ENCODE measurements at places on chromosomes 1 and 21.

DNA sequence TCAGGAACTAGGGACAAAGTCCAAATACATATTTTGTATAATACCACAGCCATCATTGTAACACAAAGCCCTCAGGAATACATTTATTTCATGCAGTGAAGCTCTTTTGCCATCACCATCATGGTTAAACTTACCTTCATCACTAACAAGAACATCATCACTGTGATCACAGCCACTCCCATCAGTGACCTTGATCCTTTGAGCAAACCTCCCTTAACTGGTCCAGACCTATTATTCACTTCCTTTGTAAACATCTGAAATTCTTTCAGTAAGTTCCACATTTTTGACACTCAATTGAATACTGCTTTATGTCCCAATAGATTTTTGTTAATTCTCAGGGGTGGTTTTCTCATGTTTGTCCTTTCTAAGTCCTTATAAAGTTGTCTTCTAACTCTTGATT is 16.2 kb upstream of the KPRP start:
- DNase-seq = no peak

GRCh38 chr1:209542585-209542984 is 40.9 kb upstream of the CAMK1G start:
- DNase-seq = no peak

DNA sequence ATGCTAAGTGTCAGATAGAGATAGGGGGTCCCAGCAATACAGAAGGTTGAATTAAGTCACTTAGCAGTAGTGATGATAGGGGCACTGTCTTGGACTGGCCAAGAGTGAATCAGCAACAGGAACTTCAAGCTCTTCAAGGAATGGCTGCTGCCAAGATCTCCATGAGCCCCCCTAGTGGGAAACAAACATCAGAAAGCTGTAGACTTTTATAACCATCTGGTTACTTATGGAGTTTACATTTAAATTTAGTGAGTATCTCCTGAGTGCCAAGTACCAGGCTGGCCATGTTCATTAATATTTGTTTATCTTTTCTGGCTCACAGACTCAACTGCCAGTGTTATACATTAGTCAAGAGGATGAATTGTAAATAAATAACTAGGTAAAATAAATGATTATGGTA is 327.3 kb downstream of the TTLL7 start:
- DNase-seq = no peak

GRCh38 chr1:245279346-245279745 is 124.6 kb downstream of the KIF26B start:
- no peak for DNase-seq

DNA sequence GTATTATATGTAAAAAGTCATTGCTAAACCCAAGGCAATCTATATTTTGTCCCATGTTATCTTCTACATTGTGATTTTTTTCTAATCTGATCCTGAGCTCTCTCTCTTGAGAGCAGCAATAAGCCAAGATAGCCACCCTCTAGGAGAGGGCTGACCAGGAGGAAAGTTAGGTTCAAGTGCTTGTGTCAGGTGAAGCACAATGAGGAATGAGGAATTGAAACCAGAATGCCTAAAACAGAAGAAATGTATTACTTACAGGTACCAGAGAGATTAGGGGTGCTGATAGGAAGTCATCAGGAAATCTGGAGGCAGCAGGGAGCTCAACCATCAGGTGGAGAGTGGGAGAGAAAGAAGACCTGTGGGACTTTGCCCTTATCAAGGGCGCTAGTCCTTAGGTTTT is 85.5 kb upstream of the BARHL2 start:
- DNase-seq = no peak

DNA sequence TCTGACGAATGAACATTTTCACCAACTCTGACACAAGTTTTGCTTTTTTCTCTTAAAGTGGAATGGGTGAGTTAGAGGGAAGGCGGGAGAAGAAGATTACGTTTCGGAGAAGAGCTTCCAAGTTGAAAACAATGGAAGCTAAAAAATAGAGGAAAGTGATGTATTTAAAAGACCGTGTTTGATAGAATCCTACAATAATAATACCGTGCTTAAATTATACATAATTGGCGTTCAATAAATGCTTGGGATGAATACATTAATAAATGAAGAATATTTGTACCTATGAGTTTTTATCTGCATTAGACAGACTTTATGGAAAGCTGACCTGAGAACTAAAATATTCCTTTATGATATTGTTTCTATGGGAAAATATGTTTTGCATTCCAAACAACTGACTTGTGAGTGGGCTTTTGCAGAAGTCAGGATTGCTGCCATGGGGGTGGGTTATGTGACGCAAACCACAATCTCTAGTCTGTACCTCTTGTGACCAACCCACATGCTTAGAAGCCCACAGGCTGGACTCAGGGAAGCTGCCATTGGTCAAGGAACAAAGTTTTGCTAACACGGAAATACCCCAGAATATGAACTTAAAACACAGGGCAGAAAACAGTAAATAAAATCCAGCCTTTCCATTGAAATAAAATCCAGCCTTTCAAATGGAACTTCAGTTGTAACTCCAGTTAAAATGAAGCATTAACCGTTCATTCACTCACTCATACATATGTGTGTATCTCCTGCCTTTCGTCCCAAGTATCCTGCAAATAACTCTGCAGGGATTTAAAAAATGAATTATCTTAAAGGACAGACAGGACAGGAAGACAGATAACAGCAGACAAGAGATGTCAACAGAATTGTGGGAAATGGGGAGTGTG is 21.3 kb upstream of the ATF3 start:
- no peak for DNase-seq

DNA sequence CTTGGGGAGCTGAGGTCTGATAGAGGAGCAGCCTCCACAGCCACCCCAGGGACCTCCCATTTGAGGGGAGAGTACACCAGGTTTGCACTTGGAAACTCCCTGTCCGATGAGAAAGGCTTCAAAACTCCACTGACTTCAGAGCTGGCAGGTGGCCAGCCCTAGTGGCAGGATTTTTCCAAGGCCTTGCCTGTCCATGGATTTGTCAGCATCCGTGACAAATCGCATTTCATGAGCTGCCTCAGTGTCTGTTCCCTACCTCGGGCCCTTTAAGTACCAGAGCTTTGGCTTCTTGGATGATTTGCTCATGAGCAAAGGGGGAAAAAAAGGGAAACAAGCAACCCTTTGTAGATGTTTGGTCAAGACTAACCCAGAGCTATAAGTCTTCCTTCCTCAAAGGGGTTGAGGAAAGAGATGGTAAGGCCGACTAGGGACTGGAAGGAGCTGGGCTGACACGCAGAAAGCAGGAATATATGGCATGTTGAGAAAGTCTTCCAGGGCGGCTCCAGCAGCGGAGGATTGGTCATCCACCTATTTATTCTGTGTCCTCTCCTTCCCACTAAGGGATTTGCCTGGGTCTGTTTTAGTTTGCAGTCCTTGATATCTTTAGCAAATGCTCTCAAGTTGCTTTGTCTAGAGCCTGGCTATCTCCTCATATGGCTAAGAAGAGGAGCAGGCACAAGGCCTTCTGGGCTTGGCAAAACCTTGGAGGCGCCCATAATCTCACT is 2.7 kb upstream of the HSPG2 start:
- DNase-seq = no peak

GRCh38 chr21:24903994-24904635 is 703.2 kb downstream of the MRPL39 start:
- DNase-seq = no peak

GRCh38 chr1:77541162-77541545 is 141.3 kb downstream of the ZZZ3 start:
- DNase-seq = no peak

DNA sequence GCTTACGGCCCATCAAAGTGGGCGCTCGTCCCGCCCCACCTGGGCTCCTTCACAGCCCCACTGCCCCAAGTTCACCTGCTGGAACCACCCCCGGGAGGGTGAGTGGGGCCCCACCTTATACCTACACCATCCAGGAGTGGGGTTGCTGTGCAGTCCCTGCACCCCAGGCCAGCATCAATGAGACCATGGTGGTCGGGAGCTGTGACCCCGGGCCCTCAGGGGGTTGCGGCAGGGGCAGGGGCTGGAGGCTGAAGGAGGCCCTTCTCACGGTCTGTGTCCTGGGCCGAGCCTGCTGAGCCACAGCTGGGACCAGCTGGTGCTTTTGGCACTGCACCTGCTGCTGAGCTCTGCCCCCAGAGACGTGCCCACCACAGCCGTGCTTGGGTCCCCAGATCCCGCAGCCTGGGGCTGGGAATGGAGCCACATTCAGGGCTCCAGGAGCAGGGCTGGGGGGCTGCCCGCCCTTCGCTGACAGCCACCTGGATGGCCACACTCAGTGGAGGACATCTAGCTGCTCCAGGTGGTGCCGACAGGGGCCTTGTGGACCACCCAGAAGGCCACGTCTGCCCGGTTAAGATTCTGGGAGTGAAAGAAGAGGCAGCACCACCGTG is 17.4 kb downstream of the ACTRT2 start:
- DNase-seq = no peak

DNA sequence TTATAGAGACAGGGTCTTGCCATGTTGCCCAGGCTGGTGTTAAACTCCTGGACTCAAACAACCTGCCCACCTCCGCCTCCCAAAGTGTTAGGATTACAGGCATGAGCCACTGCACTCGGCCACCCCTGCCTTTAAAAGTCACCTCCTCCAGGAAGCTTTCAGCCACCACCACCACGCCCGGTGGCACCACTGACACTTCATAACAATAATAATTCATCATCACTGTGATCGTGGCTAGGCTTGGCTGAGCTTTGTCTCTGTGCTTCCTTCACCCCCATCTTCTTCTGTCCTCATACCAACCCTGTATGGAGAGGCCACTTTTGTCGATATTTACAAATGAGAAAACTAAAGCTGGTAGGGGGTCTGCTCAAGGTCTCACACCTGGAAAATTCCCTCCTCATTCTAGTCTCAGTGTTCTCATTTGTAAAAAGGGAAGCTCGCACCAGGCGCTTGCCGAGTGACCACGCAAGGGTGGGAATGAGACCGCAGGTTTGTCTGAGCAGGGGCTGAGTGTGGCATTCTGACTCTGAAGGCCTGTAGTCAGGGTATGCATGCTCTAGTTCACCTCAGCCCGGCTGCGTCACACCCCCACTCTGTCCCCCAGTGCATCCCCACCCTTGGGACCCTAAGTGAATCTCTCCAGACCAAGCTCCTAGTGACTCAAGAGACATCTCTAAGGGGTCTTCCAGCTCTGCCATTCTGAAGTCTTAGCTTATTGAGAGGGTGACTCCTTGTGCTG is 12.9 kb upstream of the EPHA2 start:
- DNase-seq = no peak

DNA sequence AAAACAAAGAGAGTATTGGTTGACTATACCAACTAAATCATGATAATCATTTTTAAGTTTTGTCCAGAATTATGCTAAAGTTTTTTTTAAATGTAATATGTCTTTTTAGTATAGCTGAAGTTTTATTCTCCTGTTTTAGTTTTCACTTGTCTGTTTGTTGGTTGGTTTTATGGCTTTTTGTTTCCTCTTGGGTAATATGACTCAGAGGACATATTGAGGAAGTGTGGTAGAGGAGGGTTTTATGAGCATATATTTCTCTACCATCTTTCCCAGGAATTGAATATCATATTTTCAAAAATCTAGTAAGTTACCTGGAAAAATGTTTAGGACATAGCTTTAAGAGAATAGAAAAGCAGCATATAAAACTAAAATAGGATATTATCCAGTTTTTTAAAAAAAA is 68.6 kb upstream of the MCOLN3 start:
- DNase-seq = no peak

- DNase-seq = no peak
These were observed 571.2 kb upstream of the USP24 start for GRCh38 chr1:55786396-55786795.

- DNase-seq = no peak
These were observed 36.3 kb downstream of the PTGFRN start for GRCh38 chr1:116945996-116946395.

DNA sequence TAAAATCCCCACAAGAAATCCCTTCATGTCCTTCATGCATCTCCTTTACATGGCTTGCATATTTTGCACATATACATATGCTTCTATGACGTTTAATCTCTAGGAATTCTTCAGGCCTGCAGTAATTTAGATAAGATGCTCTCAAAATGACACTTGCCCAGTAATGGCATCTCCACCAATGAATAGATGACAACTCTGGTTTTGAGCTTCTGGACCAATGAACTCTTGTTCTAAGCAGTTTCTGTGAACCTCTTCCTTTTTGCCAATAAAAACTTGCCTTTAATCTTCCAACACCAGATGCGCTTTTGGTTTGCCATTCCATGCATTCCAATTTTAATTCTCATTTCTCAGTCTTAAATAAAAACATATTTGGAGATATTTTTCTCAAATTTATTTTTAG is 189.8 kb upstream of the OLFM3 start:
- no peak for DNase-seq

DNA sequence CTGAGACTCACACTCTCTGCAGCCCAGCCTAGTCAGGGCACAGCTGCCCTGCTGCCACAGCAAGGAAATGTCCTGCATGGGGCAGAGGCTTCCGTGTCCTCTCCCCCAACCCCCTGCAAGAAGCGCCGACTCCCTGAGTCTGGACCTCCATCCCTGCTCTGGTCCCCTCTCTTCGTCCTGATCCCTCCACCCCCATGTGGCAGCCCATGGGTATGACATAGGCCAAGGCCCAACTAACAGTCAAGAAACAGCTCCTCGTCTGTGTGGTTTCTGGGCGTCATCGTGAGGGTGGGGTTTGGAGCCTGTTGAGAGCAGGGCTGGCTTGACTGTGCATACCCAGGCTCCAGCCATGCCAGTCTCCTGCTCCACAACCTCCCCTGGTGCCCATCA is 19.5 kb downstream of the FAAH start:
- no peak for DNase-seq

- peak; percentile 8 for DNase-seq
These were observed 71.2 kb downstream of the VWA5B1 start for GRCh38 chr1:20361805-20362381.

- no peak for DNase-seq
These were observed 212.0 kb downstream of the SLC45A1 start for GRCh38 chr1:8529901-8530300.

GRCh38 chr1:183417772-183418491 is at the start of gene NMNAT2:
Gene NMNAT2, minus strand, starts transcription at chr1:183418380. Its CDS starts 113 bp downstream, at chr1:183418267.
- no peak for DNase-seq

All from T-helper 1 cell (primary cell).